Esophagus muscularis mucosa (tissue), 4 donors: ENCODE measurements at places on chromosomes 2 and 18.

DNA sequence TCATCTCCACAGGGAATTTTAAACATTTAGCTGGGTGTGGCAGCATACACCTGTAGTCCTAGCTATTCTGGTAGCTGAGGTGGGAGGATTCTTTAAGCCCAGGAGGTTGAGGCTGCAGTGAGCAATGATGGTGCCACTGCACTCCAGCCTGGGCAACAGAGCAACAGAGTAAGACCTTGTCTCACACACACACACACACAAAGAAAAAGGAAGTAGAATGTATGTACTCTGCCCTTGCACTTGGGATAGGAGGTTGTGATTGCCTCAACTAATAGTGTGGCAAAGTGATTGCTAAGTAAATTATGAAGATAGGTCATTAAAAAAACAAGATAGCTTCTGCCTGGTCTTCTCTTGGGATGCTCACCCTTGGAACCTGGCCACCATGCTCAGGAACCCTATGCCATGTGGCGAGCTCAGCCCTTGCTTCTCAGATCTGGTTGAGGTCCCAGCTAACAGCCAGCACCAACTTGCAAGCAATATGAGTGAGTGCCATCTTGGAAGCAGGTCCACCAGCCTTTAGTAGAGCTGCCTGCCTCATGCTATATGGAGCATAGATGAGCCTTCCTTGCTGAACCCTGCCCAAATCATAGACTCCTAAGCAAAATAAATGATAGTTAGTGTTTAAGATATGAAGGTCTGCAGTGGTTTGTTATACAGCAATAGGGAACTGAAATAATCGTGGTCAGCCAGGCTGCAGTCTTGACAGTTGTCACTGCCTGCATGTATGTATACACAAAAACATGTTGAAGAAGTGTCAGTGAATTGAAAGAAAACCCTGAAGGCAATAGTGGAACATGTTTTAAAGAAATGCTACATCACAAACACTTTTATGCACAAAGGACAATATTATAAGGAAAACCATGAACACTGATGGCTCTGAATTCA, 30.1 kb upstream of the PNO1 start:
- H3K36me3 ChIP-seq, result peaks cover 11% of the 10 kb centered on the region
- no peak for DNase-seq
- H3K4me1 ChIP-seq, result no peaks in the 10 kb centered on the region
- no peak overlapping the region for H3K4me3 ChIP-seq
- H3K27ac ChIP-seq, result no peak overlapping the region

DNA sequence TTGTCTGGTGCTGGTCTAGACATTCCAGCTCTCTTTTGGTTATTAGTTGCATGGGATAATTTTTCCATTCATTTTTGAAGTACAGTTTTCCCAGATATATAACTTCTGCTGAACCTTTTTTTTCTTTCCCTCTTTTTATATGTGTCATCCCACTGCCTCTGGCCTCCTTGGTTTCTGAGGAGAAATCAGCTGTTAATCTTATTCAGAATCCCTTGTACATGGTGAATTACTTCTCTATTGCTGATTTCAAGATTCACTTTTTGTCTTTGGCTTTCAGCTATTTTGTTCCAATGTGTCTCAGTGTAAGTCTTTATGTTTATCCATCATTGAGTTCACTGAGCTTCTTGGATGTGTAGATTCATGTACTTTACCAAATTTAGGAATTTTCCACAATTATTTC, 99.7 kb downstream of the ARHGEF4 start:
- no peak for DNase-seq
- H3K4me3 ChIP-seq, result no peak overlapping the region
- H3K36me3 ChIP-seq, result no peaks in the 10 kb centered on the region
- no peak overlapping the region for H3K27ac ChIP-seq
- H3K27me3 ChIP-seq, result no peaks in the 10 kb centered on the region

- DNase-seq, result no peak
- no peak overlapping the region for H3K4me3 ChIP-seq
- no peaks in the 10 kb centered on the region for H3K27me3 ChIP-seq
- no peaks in the 10 kb centered on the region for H3K4me1 ChIP-seq
- H3K36me3 ChIP-seq, result no peaks in the 10 kb centered on the region
- no peak overlapping the region for H3K27ac ChIP-seq
Measured at GRCh38 chr2:30105556-30105955, 41.3 kb upstream of the YPEL5 start.

GRCh38 chr18:49022311-49023161, 71.8 kb upstream of the SMAD7 start:
- H3K27ac ChIP-seq, result no peak overlapping the region
- DNase-seq, result no peak
- H3K4me3 ChIP-seq, result no peak overlapping the region
- peaks cover 3% of the 10 kb centered on the region for H3K4me1 ChIP-seq

DNA sequence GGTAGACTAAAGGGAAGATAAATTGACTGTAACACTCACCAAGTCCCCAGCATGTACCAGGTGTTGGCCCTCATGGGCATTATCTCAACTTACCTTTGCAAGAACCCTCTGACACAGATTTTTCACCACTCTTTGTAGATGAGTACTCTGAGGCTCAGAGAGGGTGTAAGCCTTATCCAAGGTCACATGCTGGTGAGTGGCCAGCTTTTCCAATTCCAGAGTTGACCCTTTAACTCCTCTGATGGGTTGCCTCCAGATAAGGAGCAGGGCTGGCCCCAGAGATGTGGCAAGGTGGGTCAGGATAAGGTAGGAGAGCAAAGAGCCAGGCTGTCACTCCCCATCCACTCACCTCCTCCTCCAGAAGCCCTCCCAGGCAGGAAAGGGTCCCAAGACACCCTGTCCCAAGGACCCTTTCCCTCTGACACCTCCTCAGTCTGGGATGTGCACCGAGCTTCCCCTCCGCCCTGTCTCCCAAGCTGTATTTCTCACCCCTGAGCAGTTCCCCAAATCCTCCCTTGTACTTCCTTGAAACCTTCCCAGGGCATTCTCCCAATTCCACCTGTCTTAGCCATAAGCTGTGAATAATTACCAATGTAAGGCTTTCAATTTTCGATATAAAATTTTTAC, 165.9 kb downstream of the ZFP36L2 start:
- no peak overlapping the region for H3K4me3 ChIP-seq
- H3K36me3 ChIP-seq, result no peaks in the 10 kb centered on the region
- peaks cover 4% of the 10 kb centered on the region for H3K4me1 ChIP-seq
- H3K27ac ChIP-seq, result no peak overlapping the region
- no peak for DNase-seq

- H3K4me3 ChIP-seq, result no peak overlapping the region
- H3K27ac ChIP-seq, result no peak overlapping the region
- peaks cover 22% of the 10 kb centered on the region for H3K4me1 ChIP-seq
- no peaks in the 10 kb centered on the region for H3K27me3 ChIP-seq
- no peak for DNase-seq
Measured at GRCh38 chr18:47265197-47265596, 13.7 kb upstream of the SKOR2 start.

DNA sequence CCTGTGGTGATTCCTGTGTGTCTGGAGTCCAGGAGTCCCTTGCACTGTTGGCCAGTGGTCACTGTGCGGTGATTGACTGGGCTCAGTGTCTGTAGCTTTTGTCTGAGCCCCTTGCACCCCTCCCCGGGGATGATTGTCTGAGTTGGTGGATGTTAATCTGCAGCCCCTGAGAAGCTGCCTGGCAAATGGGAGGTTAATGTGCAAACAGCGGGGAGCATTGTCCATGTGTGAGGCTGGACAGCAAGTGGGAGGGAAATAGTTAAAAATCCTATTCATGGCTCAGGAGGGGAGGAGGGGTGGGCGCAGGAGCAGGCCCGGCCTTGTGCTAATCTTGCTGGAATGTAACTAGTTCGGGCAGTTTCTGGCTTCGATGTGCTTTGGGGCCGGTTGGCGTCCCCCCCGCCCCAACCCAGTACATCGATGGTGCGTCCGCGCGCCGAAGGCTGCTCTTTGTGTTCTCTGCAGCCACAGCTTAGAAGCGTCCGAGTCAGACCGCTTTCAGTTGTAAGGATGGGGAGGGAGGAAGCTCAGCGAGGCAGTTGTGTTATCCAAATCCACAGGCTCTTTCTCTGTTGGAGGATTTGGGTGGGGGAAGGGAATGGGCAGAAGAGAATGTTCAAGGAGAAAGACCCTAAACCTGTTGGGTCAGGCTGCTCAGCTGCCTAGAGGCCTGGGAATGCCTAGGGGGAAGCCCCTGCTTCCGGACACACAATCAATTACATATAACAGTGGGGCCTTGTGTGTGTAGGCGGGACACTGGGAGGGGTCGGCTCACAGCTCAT, 71.8 kb downstream of the TGOLN2 start:
- no peaks in the 10 kb centered on the region for H3K36me3 ChIP-seq
- peaks cover 58% of the 10 kb centered on the region for H3K4me1 ChIP-seq
- H3K27me3 ChIP-seq, result no peaks in the 10 kb centered on the region
- H3K27ac ChIP-seq, result peak overlapping the region; percentile 43
- H3K4me3 ChIP-seq, result peak overlapping the region; percentile 27
- no peak for DNase-seq
